ENCODE measurements at places on chromosomes 5 and 9. TPM values are rescaled to one million over a fixed set of nuclear protein-coding genes. Genes with fewer than 3 reads are reported as not detected.

DNA sequence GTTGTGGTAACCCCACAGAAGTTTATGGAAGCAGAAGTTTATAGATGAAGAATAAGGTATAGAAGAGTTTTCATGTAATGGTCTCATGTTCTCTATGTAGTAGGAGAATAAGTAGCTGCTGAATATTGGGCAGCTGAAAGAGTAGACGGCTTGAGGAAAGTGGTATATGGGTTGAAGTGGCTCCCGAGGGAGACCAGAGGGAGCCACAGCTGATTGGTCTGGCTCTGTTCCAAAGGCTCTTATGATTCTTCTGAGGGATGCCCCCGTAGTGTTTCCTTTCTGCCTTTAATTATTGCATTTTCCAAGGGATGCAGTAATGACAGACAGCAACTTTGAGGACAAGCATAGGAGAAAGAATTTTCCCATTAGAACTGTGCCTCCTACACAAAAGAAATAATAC, 30.1 kb upstream of the TENT2 start:
- DNase-seq: no peak

DNA sequence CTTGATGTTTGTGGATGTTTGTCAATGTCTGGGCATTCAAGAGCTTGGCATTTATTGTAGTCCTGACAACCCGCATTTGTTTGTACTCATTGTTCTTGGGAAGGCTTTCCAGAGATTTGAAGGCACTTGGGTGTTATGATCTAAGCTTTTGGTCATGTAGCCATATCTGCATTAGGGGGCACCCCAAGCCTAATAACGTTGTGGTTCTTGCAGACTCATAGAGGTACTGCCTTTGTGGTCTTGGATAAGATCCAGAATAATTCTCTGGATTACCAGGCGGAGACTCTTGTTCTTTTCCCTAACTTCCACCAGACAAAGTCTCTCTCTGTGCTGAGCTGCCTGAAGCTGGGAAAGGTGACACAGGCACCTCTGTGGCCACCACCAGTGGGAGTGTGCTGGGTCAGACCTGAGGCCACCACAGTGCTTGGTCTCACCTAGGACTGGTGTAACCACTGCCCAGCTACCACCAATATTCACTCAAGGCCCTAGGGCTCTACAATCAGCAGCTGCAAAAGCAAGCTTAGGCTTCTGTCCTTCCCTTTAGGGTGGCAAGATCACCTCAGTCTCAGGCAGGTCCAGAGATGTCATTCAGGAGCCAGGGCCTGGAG, 144.4 kb upstream of the TAS2R1 start:
- no peak for DNase-seq

DNA sequence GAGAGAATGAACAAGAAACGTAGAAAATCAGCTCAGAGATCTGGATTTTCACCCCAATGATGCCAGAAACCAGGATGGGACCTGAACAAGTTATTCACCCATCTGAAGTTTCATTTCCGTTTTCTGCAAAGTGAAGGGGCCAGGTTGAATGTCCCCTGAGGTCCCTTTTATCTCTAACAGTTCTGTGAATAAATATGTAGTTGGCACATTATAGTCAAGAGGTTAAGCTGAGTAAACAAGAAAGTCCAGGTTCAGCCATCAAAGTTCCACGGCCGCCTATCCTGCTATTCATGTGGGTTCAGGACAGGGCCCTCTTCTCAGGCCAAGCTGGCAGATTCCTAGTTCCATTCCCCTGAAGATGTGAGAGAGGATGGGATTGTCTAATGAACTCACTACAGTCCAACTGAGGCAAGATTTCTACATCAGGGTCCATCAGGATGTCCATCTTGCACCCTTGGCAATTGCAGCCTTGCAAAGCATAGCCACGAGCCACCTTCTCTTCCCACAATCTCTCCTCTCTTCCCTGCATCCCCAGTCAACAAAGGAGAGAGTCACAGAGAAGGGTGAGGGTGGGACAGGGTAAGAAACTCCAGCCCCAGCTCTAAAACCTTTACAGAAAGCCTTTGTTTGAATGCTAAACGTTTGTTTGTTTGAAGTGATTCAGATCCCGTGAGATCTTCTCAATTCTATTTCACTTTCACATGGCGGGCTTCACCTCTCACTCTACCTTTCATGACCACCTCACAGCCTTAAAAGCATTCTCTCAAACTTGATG, 311.0 kb downstream of the SLIT3 start:
- DNase-seq: no peak

SPINK4 gene
- total RNA-seq: not detected

LHX3 gene
- total RNA-seq: 0.22 TPM

All from PC-9 (cell line).